ENCODE measurements at places on chromosomes 12 and 14.

DNA sequence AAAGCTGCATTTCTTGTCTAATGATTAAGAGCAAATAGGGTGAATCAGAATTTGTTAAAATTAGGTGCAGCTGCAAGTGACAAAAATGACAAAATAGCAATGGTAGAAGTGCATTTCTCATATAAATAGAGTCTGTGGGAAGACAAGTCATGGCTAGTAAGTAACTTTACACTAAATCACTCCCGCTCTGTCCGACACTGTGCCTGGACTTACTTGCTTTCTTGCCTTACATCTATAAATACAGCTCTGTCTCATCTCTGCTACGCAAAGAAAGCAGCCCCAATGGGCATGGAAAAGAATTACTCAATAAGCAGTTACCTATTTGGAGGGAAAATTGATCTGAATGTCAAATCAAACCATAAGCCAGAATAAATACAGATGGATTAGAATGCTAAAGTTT is 245.4 kb upstream of the KRR1 start:
- DNase-seq: no peak

DNA sequence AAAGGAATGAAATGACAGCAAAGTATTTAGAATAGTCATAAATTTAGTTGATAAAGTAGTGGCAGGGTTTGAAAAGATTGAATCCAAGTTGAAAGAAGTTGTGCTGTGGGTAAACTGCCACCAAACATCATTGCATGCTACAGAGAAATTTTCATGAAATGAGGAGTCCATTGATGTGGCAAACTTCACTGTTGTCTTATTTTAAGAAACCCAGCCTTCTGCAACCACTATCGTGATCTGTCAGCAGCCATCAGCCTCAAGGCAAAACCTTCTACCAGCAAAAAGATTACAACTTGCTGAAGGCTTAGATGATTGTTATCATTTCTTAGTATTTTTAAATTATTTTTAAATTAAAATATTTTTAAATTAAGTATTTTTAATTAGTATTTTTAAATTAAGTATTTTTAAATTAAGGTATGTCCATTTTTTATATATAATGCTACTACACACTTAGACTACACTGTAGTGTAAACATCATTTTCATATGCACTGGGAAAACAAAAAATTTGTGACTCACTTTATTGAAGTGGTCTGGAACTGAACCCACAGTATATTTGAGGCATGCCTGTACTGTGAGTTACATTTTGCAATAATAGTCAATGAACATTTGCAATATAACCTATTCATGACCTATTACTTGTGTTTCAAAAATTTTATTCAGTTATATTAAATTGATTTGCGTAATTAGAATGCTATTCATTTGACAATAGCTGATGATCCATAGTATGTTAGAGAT is 67.2 kb upstream of the SYT1 start:
- DNase-seq: no peak

GRCh38 chr12:87280356-87280755 is 748.8 kb downstream of the C12orf50 start:
- peak; percentile 2 for DNase-seq

DNA sequence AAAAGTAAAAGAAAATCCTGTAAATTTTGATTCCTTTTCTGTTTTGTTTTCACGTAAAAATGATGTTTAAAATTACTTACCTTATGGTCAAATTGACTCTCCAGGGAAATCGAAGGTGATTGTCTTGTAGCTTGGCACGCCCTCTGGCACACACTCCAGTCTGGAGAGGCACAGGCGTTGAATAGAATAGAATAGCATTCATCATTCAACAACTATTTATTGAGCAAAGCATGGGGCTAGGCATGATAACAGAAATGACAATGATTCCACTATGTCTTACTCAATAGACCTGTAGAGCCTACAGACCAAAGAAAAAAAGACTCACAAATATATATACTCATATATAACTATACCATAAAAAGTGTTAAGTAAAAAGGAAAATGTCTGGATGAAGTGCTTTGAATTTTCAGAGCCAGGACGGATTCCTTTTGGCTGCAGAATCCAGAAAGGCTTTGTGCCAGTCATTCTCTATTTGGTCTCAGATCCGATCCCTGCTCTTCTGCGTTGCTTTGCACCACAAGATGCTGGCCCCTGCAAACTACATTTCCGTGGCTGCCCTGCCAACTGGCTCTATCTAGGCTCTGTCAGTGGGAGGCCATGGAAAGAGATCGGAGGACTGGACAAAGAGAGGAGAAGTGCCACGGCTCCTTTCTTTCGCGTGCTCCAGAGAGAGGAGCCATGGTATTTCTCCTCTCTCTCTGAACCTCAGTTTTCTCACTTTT is 231.8 kb downstream of the CRADD start:
- DNase-seq: no peak

GRCh38 chr14:57013987-57014386 is 203.7 kb upstream of the OTX2 start:
- no peak for DNase-seq

DNA sequence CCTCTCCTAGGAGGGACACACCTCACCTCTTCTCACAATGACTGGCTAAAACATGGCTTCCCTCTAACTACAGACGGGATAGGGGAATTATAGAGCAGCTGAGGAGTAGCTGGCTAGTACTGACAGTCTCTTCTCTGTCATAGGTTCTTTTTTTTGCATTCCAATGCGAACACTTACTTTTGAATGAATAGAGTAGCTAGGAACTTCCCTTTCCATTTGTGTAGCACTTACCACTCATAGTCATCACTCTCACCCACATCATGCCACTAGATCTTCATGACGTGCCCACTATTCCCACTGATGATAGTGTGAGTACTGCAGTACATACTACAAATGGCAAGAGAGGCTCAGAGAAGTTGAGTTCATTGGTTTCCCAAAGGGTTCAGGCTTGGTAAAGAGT is 143.9 kb upstream of the HIF1A start:
- no peak for DNase-seq

GRCh38 chr12:59121451-59121850 is 201.1 kb upstream of the LRIG3 start:
- DNase-seq: no peak

DNA sequence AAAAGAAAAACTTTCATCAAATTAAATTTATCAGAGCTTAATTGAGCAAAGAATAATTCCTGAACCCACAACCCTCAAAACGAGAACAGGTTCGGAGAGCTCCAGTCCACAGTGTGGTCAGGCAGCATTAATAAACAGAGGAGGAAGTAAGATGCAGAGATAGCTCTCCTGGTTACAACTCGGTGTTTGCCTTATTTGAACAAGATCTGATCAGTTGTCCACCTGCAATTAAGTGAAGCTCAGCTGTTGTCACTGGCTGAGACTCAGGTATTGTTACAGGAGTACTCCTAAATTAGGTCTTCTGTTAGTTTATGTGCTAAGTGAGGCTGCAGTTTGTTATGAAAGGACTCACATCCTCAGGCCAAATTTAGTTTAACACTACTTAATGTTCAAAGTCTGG is 451.4 kb upstream of the PDE3A start:
- no peak for DNase-seq

- no peak for DNase-seq
These were observed 22.8 kb downstream of the PPP1R12A start for GRCh38 chr12:79911889-79912656.

DNA sequence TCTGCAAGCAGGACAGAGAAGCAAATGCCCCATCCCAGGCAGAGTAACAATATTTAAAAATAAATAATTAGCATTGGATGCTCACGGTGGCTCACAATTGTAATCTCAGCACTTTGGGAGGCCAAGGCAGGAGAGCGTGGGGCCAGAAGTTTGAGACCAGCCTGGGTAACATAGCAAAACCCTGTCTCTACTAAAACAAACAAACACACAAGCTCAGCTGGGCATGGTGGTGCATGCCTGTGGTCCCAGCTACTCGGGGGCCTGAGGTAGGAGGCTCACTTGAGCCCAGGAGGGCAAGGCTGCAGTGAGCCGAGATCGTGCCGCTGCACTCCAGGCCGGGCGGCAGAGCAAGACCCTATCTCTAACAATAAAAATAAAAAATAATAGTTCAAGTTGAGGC is 74.7 kb upstream of the NCOR2 start:
- no peak for DNase-seq

- DNase-seq: no peak
These were observed 1.2 kb upstream of the PTGER2 start for GRCh38 chr14:52312931-52313355.

GRCh38 chr12:26891704-26892103 is 46.1 kb downstream of the INTS13 start:
- no peak for DNase-seq

- no peak for DNase-seq
These were observed 17.6 kb upstream of the A2M start for GRCh38 chr12:9133216-9133916.

GRCh38 chr14:90850487-90850886 is 34.3 kb upstream of the TTC7B start:
- DNase-seq: no peak

DNA sequence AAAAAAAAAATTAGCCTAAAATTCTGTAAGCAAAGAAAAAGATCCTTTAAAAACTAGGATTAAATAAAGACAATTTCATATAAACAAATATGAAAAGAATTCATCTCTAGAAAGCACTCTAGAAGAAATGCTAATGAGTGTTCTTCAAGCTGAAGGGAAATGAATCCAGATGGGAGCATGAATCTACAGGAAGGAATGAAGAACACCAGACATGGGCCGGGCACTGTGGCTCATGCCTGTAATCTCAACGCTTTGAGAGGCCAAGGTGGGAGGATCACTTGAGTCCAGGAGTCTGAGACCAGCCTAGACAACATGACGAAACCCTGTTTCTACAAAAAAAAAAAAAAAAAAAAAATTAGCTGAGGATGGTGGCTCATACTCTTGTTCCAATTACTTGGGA is 297.2 kb downstream of the FBXL14 start:
- no peak for DNase-seq

- no peak for DNase-seq
These were observed 1.2 kb upstream of the HIGD1C start for GRCh38 chr12:50951112-50951511.

DNA sequence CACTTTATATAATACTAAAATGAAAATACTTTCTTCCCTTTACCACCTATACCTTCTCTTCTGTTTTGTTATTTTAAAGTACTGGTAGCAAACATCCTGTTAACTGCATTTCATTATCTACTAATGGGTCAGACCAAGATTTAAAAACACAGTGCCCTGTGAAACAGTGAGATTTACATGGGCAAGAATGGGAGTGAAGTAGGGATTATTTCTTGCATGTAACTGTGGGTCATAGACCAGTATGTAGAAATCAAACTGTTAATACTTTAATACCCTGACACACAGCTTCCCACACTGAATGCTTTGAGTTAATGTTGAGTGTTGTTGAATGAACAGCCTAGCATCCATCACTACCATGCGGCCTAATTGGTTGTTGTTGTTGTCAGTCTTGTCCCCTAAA is 61.6 kb downstream of the PLEKHA5 start:
- DNase-seq: no peak

GRCh38 chr12:74985986-74986319 is 223.7 kb downstream of the KCNC2 start:
- DNase-seq: no peak

DNA sequence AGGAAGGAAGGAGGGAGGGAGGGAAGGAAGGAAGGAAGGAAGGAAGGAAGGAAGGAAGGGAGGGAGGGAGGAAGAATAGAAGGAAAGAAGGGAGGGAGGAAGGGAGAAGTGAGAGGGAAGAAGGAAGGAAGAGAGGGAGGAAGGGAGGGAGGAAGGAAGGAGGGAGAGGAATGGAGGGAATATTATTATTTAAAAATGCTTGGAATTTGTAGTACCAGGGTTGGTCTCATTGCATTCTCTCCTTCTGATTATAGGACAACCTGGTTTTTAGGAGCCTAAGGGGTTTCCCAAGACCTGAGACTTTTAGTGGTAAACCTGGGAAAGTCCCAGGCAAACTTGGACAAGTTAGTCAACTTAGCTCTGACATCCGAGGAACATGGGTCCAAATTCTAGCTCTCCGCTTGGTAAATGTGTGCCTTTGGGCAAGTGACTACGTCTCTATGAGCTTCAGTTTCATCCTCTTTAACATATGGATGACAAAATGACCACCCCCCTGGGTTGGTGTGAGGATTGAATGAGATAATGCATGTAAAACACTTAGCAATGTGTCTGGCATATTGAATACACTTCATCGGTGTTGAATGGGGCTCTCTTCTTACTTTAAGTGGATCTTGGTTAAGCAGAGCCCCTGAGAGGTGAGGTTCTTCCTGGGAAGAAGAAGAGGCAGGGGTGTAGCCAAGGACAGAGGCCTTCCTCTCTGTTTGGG is 690.7 kb upstream of the TBX3 start:
- DNase-seq: peak; percentile 31

GRCh38 chr14:64848239-64848638 is 31.5 kb downstream of the SPTB start:
- peak; percentile 49 for DNase-seq

- no peak for DNase-seq
These were observed 11.2 kb upstream of the LRIG3 start for GRCh38 chr12:58931518-58931917.

DNA sequence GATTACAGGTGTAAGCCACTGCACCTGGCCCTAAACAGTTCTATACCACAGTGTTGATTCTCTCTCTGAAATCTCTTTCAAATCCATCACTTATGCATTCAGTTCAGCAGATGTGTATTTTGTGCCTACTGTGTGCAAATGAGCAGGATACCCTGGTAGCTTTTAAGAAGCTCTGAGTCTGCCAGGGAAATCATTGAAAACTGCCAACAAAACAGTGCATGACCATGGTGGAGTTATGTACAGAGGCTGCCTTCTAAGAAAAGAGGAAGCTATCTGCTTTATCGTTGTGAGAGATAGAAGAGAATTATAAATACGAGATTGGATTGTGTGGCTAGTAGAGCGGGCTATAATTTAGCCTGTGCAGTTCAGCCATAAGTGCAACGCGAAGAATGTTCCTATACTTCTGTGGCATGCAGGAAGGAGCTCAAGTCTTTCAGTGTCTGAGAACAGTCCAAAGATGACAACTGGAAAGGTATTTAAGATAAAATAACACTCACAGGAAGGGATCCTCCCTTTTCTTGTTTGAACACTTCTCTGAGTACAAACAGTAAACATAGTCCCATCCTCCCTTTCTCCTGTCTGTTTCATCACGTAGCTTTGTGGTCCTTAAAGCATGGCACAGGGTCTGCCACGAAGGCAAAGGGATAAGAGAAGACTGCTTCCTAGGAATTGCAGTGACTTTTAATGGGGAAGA is 4.3 kb downstream of the DIP2B start:
- DNase-seq: no peak

DNA sequence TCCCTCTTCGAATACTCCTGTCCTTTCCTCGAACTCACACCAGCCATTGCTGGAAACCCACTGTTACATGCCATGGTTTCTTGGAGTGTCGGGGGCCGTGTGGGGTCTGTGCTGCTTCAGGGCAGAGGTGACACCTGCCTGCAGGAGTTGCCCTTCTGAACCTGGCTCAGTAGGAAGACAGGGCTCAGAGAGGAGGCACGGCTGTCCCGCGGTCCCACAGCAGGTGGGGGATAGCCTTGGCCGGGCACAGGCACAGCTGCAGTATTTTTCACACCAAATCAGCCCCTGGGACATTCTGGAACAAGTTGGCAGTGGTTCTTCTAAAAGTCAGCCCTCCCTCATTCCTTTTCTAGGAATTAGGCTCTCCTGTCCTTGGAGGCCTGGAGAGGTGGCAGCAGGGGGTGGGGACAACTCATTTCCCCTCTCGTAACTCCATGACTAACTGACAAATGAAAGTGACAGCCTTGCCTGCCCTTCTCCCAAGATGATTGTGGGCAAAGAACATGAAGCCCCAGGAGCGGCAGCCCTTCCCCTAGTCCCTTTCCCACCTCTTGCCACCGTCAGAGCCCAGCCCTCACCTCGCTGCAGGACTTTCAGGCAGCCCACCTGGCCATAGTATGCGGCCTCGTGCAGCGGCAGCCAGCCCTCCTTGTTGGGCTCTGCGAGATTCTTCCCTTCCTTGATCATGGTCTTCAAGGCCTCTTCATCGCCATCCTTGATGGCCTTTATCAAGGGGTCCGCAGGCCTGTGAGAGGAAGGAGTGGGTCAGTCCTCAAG is 22.4 kb downstream of the ASB2 start:
- no peak for DNase-seq
